ENCODE measurements at places on chromosomes 2 and 18.

DNA sequence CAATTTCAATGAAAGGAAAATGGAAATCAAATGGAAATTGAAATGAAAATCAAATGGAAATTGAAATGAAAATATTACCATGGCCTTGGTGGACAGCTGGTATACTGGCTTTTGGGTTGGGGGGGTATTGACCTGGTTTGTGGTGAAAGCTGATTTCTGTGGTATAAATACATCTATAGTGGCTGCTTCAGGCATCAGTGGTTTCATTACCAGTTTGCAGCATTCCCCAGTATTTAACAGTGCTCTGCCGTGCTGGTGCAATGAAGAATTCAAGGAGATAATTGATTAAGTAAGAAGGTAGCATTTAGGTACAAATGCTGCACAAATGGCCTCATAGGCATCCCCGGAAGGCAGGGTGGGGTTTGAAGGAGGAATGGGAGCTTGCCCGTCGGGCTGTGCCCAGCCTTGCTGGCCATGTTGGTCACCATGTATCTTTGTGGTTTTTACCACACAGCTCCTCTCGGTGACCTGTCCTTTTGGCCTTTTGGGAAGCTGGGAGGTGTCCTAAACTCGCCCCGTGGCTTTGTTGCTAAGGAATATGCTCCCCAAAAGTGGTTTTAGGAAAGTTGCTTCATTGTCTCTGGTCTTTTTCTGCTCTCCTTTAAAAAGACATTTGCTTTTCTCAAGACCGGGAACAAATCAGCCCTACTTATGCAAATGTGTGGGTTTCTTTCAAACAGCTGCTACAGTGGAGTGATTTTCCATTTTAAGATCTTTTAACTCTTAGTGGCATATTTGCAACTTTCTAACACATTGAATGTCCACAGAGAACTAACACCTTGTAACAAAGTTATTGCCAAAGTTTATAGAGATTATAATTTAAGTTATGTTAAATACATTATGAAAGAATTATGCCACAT lies 28.6 kb downstream of the SNTG2 start:
- no peak for DNase-seq

DNA sequence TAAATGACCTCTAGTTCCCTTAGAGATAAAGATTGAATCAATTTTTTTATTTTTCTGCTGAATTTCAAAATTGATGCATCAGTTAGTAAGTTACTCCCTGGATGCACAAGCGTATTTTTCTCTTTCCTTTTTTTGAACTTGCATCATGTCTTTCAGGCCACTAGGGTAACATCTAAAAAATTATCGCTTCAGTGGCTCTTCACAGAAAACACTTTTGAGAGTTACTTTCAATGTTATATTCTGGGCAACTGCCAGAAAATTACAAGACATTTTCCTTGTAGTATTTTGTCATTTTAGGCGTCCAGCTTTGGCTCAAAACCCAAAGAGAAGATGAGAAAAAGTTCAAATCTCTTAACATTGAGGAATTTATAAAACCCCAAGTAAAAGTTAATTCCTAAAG lies 59.8 kb downstream of the DSEL start:
- no peak for DNase-seq

DNA sequence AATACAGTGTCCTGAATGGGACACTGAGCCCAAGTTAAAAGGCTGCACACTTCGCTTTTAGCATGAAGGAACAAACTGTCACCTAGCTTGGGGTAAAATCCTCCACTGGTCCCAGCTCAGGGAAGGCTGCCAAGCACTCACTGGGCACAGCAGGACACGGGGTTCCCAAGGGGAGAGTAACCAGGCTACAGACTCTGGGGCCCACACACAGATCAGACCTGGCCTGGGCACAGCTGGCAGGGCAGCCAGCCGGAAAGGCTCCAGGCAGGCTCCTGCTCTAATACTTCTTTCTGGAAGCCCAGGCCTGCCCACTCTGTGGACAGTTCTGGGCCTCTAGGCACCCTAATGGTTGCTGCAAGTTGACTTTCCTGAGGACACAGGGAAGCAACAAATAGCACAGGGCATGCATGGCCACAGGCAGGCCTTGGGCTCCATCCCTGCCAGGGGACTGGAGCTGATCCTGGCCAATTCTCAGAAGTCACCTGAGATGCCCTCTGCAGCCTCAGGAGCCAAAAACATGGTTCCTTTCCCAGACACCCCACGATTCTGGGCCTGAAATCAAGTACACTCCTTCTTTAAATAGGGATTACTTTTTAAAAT lies 18.7 kb upstream of the SULT1C3 start:
- no peak for DNase-seq

GRCh38 chr18:79784965-79785770 lies 12.6 kb upstream of the KCNG2 start:
- no peak for DNase-seq

DNA sequence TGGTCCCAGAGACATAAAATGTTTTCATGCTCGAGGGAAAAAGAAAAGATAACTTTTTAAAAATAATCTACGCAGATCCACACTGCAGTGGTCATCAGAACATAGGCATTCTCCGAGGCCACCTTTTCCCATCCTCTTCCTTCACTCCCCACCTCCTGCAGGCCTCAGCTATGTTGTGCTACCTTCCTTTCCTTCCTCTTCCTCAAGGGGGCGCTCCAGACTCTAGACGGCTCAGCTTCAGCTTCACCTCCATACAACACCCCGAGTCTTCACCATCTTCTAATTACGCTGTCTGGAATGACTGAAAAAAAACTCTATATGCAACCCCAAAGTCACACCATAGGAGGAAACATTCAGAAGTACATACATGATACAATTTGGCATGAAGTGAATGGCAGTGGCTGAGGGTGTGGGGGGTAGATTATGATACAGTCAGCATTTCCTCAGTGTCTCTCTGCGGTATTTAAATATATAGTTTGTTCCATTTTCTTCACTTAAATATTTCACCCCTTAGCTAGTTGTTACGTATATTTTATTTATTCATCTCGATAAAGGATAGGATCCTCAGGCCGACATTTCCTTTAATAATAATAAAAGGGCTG lies 583.6 kb downstream of the IRS1 start:
- peak; percentile 86 for DNase-seq

DNA sequence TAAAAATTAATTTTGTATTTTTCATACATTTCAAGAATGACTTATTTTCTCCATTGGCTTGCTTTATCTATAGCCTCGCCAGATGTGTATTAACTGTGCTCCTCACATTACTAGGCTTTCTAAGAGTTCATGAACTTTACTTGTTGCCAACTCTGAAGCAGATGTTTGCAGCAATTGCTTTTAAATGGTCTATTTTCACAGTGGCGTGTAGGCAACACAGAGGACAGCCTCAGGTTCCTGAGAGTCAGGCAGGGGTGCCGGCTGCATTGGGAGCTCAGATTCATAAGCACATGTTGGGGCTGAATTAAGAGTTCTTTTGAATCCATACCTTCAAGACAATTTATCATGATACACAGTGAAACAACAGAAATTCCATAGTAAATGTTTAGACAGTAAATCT lies 179.2 kb upstream of the PXDN start:
- DNase-seq = no peak

DNA sequence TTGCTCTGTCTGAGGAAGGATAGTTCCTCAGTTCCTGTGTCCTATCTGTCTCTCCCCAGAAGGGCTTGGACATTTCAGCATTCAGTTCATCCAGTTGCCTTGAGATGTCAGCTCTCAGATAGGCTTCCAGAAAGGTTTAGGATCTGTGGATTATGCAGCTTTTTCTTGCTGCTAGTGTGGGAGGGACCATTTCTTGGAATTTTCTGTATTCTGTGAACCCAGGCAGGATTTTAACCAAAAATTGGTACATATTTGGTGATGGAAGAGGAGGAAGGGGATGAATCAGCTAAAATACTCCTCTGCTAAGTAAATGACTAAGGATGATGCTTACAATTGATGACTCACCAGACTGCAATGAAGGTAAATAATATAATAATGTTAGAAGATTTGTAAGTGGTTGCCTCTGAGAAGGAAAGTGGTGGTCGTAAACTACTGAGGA lies 58.6 kb upstream of the DOCK10 start:
- no peak for DNase-seq
